NCI-H524 (cell line): ENCODE measurements at places on chromosomes 4 and X.

DNA sequence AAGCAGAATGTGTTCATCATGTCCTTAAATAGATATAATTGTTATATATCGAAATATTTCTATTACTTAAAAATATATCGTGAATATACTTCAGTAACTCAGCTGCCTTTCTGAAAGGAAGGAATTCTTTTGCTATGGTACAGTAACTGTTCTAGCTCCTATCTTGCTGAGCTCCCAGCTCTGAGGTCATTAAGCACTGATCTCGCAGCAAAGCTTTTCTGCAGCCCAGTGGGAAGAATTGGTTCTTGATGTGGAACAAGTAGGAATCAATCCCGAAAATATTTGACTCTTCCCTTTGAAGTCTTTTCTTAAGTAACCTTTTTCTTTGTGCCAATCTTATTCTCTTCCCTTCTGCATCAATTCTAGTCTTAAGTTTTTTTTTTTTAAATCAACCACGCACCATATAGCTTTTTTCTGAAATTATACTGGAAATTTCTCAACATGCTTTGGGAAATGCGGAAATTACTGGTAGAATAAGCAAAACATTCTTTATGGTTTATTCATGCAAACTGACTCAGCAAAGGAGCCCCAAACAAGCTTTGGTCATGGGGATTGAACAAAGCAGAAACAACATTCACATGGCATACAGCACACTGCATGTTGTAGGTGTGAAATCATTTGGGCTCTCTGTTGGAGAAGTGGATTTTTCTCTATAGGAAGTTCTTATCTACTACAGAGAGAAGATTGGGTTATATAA, 428.9 kb upstream of the GNPDA2 start:
- no peak for DNase-seq

DNA sequence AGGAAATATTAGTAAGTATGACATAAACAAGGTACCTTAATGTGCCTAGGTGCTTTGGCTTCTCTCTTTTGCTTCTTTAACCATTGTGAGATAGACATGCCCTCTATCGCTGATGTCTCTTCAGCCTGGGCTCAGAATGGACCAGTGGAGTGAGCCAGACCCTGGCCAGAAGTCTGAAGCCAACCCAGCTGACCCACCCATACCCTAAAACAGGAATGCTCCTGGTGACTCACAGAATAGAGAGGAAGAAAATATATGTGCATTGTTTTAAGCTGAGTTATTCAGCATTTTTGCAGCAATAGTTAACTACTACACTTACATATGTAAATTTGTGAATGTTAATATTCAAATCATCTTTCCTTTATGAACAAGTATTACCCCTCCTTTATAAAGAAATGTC, 167.5 kb upstream of the PCDH10 start:
- DNase-seq, result no peak

DNA sequence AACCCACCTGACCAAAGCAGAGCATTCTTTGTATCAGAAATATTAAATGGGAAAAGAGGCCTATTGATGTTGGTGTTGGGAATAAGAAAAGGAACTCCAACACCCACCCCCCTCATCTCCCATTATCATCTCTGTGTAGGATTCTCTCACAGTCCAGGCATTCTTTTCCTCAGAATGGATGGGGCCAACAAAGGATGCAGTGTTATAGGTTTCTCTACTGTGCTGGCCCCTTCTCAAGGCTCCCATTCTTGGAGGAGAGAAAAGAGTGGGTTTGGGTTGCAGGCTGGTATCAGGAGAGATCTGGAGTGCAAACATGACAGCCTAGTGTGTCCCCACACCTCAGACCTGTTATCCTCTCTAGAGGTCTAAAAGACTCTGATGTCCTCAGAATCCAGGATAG, 59.6 kb downstream of the UGT8 start:
- DNase-seq, result no peak

DNA sequence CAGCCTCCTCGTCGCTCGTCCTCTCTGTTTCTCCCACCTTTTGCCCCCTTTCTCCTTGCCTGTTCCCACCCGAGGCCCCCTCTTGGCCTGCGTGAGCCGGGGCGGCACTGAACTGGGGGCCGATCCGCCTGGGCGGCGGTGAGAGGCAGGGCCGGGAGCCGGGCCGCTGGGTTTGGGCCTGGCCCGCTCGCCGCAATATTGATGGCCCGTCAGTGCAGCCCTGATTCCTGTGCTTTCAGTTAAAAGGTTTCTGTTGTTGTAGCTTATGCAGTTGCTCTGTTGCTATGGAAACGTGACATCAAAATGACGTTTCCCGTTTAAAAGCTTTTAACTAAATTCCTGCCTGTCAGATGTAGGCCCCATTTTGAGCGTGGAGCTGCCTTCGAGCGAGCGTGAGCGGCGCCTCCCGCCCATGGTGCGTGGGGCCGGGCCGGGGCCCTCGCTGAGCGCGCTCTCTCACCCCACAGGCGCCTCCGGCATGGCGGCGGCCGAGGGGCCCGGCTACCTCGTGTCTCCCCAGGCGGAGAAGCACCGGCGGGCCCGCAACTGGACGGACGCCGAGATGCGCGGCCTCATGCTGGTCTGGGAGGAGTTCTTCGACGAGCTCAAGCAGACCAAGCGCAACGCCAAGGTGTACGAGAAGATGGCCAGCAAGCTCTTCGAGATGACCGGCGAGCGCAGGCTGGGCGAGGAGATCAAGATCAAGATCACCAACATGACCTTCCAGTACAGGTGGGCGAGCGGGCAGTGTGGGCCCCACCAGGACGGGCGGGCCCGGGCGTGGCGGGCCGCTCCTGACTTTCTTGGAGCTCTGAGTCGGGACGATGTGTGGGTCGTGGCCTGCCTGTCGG, at the start of gene MSANTD1:
Gene MSANTD1 (plus strand): TSS at position 349 of the 851 bp plus-strand sequence. CDS start 64 bp downstream, at position 413.
- no peak for DNase-seq

GRCh38 chrX:71320126-71320525, 18.6 kb downstream of the ITGB1BP2 start:
- no peak for DNase-seq

GRCh38 chrX:68203646-68204045, 229.6 kb downstream of the OPHN1 start:
- DNase-seq, result no peak

- no peak for DNase-seq
Observed at GRCh38 chr4:80213117-80213815, 16.0 kb downstream of the PRDM8 start.

- no peak for DNase-seq
Observed at GRCh38 chr4:86557526-86557925, 36.6 kb upstream of the PTPN13 start.

DNA sequence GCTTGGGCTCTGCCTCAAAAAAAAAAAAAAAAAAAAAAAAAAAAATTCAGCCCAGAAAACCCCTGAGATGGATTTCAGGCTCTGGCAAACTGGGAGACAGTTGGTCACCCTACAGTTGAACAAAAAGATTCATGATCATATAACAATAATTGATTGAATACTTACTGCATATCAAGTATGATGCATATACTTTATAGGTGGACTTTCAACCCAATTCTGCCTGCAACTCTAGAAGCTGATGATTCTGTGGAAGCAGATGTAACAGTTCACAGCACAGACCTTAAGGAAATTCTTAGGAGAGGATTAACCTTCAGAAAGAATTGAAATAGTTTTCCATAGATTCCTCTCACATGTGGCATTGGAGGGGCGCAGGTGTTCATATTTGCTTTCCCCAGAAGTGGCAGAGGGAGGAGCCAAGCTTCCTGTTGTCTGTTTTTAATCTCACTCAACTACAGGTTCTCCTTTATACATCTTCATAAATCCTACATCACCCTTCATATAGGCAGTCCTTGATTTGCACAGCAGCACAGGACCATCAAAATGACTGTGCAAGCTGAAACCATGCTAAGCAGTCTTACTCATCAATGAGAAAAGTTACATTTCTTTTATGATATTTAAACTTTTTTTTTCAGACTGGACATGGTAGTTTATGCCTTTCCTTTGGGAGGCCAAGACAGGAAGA, 149.4 kb upstream of the KLF3 start:
- peak; percentile 39 for DNase-seq

DNA sequence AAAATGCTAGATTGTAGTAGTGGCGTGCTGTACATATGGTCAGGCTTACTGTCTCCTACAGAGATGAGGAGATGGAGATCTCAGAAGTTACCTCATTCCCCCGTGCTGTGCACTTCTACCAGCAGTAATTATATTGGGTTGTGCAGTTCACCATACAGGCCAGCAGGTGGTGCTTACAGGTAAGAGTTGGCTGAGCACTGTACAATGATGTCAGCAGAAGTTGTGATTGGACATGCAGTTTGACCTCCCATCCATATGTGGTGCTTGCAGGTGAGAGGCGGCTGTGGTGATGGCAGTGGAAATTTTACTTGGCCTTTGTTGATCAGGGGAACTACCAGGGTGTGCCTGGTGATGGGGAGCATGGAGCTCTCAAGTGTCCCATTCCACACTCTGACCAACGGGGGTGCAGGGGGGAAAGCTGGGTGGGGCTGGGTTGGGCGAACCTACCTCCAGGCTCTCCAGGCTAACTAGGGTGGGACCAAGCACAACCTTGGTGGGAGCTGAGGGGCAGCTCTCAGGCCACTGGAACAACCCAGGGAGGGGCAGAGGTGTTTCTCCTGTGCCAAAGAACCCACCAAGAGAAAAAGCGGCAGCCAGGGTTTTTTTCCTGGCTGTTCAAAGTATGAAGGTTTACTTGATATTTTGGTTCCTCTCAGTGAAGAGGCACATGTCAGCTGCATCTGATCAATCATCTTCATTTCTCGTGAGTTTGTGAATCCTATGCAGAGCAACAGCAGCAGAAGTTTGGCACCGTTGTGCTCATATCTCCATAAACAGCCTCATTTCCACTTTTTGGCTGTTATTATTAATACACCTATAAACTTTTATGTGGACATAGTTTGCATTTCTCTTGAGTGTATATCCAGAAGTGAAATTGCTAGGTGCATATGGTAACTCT, 73.8 kb upstream of the FREM3 start:
- peak; percentile 28 for DNase-seq

GRCh38 chr4:6873792-6874461, 35.7 kb upstream of the TBC1D14 start:
- peak; percentile 61 for DNase-seq

DNA sequence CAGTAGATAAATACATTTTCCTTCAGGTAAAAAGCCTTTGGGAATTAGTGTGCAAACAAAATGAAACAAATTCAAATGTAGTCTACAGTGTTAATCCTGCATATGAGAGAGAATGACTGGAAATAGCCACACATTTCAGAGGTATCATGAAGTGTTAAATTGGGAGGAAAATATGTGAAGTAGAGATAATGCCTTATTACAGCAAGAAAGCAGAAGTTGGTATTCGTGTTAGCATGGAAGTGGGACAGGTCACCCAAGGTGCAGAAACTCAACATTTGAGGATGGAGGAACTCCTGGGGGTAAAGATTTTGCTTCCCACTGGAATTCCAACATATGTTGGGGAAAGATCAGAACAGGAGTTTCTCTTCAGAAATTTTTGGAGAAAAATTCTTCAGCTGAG, 51.3 kb downstream of the EMCN start:
- no peak for DNase-seq

- no peak for DNase-seq
Observed at GRCh38 chr4:60034361-60034760, 1165.8 kb upstream of the ADGRL3 start.

- DNase-seq, result no peak
Observed at GRCh38 chr4:152014280-152014679, 253.5 kb upstream of the GATB start.

- no peak for DNase-seq
Observed at GRCh38 chr4:18566970-18567799, 545.6 kb upstream of the LCORL start.

- peak; percentile 58 for DNase-seq
Observed at GRCh38 chrX:123408821-123409737, 225.0 kb downstream of the GRIA3 start.

DNA sequence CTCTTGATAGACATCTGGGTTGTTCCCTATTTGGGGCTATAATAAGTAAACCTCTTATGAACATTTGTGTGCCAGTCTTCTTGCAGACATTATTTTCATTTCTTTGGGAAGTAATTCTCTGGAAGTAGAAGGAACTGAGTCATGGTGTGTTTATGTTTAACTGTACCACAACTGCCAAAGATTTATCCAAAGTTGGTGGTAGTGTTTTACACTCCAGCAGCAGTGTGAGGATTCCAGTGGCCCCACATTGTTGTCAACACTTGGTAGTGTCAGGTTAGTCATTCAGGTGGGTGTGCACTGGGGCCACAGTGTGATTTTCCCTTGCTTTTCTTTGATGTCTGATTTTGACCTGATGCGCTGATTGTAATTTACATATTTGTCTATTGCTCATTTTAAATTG, 5.0 kb upstream of the UVSSA start:
- no peak for DNase-seq

- DNase-seq, result no peak
Observed at GRCh38 chr4:173169428-173170181, 994 bp downstream of the GALNT7 start.

GRCh38 chr4:68951078-68951805, at the start of gene UGT2A3:
Gene UGT2A3, minus strand, starts transcription at chr4:68951804. Its CDS starts 44 bp downstream, at chr4:68951760.
- DNase-seq, result no peak

DNA sequence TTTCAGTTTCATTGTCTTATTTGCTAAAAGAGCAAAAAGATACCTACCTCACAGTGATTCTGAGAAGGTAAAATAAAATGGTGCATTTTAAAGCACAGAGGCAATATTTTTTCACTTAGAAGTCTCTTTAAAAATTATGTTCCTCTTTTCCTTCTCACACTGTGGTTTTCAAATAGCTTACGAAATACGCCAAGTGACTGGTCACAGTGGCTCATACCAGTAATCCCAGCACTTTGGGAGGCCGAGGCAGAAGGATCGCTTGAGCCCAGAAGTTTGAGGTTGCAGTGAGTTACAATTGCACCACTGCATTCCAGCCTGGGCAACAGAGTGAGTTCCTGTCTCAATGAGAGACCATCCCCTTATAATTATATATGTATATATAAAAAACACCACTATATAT, 372.6 kb downstream of the FBXO8 start:
- no peak for DNase-seq

DNA sequence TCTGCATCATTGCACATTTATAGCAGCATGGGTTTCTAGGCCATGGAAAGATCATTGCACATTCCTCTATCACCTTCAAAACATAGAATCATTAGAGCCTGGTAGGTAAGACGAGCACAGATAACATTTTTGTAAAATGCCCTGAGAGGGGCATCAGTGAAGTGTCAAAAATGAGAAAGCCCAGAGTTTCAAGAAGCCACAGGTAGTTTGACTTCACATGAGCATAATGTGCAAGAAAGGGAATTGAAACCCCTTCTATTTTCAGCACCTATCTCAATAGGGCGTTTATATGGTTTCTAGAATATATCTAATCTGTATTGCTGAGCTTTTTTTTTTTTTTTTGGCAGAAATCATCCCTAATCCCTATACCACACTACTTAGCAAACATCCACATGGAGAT, 2441.7 kb downstream of the ARAP2 start:
- DNase-seq, result no peak

GRCh38 chr4:112916868-112917267, 132.6 kb upstream of the ANK2 start:
- DNase-seq, result no peak

GRCh38 chrX:110056419-110056818, 53.5 kb downstream of the TMEM164 start:
- DNase-seq, result no peak
